Right lobe of liver (tissue), 6 donors: ENCODE measurements at places on chromosomes 3 and 15. TPM values are rescaled to one million over a fixed set of nuclear protein-coding genes. Genes with fewer than 3 reads are reported as not detected.

DNA sequence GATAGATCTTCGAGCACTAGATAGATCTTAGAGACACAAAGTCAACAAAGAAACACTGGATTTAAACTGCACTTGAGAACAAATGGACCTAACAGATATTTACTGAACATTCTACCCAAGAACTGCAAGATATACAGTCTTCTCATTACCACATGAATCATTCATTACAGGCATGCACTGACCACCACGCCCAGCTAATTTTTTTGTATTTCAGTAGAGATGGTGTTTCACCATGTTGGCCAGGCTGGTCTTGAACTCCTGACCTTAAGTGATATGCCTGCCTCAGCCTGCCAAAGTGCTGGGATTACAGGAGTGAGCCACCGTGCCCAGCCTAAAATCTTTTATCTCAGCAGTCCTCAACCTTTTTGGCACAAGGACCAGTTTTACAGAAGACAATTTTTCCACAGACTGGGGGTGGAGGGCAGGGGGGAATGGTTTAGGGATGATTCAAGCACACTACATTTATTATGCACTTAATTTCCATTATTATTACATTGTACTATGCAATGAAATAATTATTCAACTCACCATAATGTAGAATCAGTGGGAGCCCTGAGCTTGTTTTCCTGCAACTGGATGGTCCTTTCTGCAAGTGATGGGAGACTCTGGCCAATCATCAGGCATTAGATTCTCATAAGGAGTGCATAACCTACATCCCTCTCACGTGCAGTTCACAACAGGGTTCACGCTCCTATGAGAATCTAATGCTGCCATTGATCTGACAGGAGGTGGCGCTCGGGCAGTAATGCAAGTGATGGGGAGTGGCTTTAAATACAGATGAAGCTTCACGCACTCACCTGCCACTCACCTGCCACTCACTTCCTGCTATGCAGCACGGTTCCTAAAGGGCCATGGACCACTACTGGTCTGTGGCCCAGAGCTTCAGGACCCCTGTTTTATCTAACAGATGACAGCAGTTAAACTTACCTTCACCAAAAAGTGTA is 21.7 kb downstream of the CSNK1G1 start:
- no peak overlapping the region for H3K4me3 ChIP-seq
- H3K27me3 ChIP-seq, result no peaks in the 10 kb centered on the region
- no peaks in the 10 kb centered on the region for H3K4me1 ChIP-seq
- no peak for DNase-seq

DNA sequence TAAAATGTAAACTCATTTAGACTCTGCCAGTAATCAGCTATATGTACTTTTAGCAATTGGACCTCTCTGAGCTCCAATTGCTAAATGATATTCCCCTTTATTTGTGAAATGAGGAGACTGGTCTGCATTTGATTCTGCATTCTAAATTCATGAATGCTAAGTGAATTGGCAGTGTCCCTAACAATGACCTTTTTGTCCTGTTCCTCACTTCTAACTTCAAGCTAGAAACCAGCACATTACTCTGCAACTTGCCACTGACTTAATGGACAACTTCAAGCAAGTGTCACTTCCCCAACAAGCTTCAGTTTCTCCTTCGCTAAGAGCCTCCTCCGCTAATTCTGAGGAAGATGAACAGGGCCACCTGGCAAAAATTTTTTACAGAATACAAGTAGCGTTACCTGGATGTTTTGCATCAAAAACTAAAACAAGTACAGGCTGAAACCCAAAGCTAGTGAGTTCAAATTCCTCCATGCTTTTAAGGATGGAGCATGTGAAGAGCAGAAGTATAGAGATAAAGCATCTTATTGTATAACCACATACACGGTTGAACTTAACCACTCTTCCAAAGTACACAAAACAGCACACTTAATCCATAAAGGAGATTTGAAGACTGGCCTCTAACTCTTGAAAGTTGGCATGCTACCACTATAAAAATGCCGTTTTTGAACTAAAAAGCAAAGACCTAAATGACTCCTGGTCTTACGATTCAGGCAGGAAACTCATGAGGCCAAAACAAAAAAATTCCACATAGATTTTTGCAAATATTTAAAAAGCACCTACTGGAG is 207.6 kb downstream of the MAGI1 start:
- no peak for DNase-seq
- H3K4me3 ChIP-seq, result no peak overlapping the region
- H3K4me1 ChIP-seq, result no peaks in the 10 kb centered on the region
- H3K36me3 ChIP-seq, result no peaks in the 10 kb centered on the region

DNA sequence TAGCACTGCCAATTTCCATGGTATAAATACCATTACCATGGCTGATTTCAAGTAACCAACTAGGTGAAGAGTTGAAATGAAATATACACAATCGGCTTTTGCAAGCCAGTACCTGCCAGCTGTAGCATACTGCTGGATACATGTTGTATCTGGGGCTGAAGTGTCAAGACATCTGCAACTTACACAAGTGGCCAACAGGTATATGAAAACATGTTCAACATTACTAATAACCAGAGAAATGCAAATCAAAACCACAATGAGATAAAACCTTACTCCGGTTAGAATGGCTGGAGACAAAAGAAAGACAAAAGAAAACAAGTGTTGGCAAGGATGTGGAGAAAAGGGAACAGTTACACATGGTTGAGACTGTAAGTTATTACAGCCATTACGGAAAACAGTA is 11.6 kb downstream of the ATOSA start:
- no peaks in the 10 kb centered on the region for H3K27me3 ChIP-seq
- no peak overlapping the region for H3K27ac ChIP-seq
- no peak for DNase-seq
- no peak overlapping the region for H3K4me3 ChIP-seq
- peaks cover 43% of the 10 kb centered on the region for H3K36me3 ChIP-seq

DNA sequence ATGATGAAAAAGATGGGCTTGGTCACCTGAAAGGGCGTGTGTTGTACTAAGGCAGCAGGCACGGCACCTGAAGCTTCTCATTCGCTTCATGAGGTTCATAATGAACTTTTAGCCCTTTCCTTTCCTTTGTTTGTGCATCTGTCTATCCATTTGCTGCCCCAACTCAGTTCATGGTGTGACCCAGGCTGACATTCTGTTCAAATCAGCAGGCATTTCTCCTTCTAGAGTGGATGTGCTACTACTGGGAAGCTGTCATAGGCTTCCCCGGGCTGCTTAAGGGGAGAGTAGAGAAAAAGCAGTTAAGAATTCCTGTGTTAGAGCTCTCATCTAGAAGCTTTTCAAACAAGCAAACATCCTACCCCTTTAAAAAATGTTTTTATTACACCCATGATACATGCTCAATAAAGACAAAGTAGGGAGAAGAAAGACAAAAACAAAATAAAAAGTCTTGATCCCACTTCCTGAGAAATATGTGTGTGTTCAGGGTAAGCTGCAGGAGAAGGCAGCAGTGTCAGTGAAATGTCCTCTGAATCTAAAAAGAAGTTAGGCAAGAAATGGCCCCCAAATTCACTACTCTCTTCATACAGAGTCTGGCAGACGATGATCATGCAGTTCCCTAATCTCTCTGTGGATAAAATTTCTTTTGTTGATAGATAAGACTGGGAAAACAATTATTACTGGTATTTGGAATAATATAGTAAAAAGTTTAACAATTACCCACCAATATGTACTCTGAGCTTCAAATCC is 136.9 kb upstream of the PFN2 start:
- DNase-seq, result no peak
- no peaks in the 10 kb centered on the region for H3K27me3 ChIP-seq
- no peak overlapping the region for H3K4me3 ChIP-seq
- no peaks in the 10 kb centered on the region for H3K36me3 ChIP-seq
- no peaks in the 10 kb centered on the region for H3K4me1 ChIP-seq
- no peak overlapping the region for H3K27ac ChIP-seq

- no peaks in the 10 kb centered on the region for H3K4me1 ChIP-seq
- DNase-seq, result no peak
- no peaks in the 10 kb centered on the region for H3K27me3 ChIP-seq
- no peak overlapping the region for H3K27ac ChIP-seq
- H3K36me3 ChIP-seq, result no peaks in the 10 kb centered on the region
These were observed 26.9 kb downstream of the TRIM42 start for GRCh38 chr3:140704733-140705132.

DNA sequence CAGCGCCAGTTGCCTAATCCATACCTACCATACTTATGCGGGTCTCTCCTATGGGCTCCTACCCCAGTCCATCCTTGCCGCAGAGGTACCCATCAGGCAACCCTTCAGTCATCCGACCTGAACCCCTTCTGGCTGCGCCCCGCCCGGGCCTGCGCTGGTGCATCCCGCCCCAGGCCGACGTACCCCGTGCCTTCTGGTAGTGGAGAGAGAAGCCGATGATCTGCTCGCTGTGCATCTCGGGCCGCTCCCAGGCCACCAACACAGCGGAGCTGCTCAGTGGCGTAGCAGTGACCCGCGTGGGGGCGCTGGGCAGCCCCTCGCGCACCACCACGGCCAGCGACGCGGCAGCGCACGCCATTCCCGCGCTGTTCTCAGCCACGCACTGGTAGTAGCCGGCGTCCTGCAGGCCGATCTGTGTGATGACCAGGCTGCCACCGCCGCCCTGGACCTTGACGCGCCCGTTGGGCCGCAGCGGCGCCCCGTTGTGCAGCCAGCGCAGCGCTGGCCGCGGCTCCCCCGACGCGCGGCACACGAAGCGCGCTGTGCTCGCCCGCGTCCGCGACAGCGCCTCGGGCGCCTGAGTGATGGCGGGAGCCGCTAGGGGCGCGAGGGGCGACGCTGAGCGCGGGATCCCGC is 17.9 kb upstream of the IGDCC3 start:
- no peaks in the 10 kb centered on the region for H3K36me3 ChIP-seq
- H3K4me3 ChIP-seq, result no peak overlapping the region
- peak; percentile 37 for DNase-seq
- H3K27ac ChIP-seq, result no peak overlapping the region

DNA sequence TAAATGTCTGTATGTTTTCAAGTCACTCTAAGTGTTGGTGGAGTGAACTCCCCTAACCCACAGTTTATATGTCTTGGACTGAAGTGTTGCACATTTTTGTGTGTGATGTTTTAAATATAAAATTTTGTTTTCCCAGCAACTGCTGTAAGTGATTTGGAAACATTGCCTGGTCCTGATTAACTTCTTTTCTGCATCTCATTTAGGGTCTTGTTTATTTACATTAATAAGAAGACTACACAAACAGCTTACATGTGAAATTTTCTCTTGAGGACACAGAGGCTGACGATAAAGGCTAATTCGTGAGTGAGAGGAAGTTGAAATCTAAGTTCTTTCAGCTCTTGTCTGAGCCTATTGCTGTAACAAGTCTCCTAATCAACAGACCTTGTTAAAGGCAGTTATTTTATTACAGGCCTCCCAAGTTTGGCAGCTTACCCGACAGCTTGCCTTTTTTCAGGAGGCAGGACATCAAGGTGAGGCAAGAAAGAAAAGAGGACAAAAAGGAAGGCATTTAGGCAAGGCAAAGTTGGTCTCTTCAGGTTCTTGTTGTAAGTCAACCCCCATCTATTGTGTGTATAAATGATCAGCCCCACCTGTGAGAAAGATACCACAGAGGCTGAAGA is 177.7 kb upstream of the NR2E3 start:
- no peak overlapping the region for H3K27ac ChIP-seq
- no peak overlapping the region for H3K4me3 ChIP-seq
- DNase-seq, result no peak
- H3K27me3 ChIP-seq, result no peaks in the 10 kb centered on the region
- H3K36me3 ChIP-seq, result no peaks in the 10 kb centered on the region

DNA sequence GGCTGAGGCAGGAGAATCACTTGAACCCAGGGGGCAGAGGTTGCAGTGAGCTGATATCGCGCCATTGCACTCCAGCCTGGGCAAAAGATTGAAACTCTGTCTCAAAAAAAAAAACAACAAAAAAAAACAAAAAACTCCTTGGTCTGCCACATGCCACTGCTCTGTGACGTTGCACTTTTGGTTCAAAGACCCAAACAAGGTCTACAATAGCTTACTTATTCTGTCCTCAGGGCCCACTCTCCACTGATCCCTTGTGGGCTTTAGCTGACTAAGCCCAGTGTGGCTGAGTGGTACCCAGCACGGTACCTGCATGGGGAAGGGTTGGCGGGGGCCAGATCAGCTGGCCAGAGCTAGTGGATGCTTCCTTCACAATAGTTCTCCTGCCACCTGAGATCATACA is 1.8 kb downstream of the MON1A start:
- no peaks in the 10 kb centered on the region for H3K27me3 ChIP-seq
- H3K36me3 ChIP-seq, result no peaks in the 10 kb centered on the region
- H3K4me1 ChIP-seq, result peaks cover 4% of the 10 kb centered on the region
- no peak overlapping the region for H3K27ac ChIP-seq
- DNase-seq, result no peak

DNA sequence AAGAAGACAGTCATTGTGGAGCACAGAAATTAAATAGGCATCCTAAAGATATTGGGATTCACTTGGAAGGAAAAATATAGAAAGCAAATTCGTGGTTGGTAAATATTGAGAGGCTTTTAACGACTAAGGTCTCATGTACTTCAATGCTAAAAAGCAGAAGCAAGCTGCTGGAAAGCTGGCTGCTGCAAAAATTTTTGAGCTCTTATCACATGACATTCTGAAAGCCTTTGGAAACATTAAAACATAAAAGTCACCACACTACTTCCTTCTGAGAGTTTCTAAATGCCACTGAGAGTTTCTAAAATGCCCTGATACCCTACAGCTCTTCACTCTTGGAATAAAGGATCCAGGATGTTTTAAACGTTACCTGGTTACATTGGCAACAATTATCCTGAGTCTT is 39.0 kb upstream of the CBLB start:
- H3K27me3 ChIP-seq, result no peaks in the 10 kb centered on the region
- DNase-seq, result no peak
- H3K4me3 ChIP-seq, result no peak overlapping the region
- H3K36me3 ChIP-seq, result no peaks in the 10 kb centered on the region

DNA sequence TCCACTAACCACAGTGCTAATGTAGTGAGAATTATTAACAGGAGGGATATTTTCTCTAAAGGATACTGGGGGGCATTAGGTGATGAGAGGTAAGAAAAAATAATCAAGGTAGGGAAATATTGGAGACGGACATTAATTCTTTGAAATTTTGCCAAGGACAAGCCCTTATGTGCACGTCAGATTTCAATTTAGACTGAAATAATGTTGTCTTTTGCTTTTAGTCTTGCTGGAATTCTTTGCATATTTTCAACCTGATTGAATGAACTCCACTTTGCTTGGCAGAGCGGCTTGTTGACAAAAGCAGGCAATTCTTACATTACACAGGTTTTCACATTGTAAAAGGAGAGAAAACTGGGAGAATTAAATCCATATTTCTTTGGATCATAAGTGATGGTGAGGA is 25.0 kb upstream of the C3orf52 start:
- no peak overlapping the region for H3K4me3 ChIP-seq
- no peaks in the 10 kb centered on the region for H3K36me3 ChIP-seq
- H3K4me1 ChIP-seq, result no peaks in the 10 kb centered on the region
- DNase-seq, result no peak
- no peaks in the 10 kb centered on the region for H3K27me3 ChIP-seq
- H3K27ac ChIP-seq, result no peak overlapping the region

GRCh38 chr15:58038426-58039078 is 27.0 kb downstream of the ALDH1A2 start:
- H3K27ac ChIP-seq, result no peak overlapping the region
- no peaks in the 10 kb centered on the region for H3K27me3 ChIP-seq
- no peak overlapping the region for H3K4me3 ChIP-seq
- H3K4me1 ChIP-seq, result no peaks in the 10 kb centered on the region

- no peak for DNase-seq
- no peaks in the 10 kb centered on the region for H3K4me1 ChIP-seq
- no peak overlapping the region for H3K4me3 ChIP-seq
- no peaks in the 10 kb centered on the region for H3K36me3 ChIP-seq
- H3K27ac ChIP-seq, result no peak overlapping the region
These were observed 6.5 kb upstream of the CRYBG3 start for GRCh38 chr3:97815149-97815917.

- H3K4me3 ChIP-seq, result no peak overlapping the region
- H3K27me3 ChIP-seq, result no peaks in the 10 kb centered on the region
These were observed 529.1 kb upstream of the CCDC54 start for GRCh38 chr3:106848099-106848498.

Gene BFSP2
- total RNA-seq, result not detected

Gene EPHB3
- total RNA-seq, result 0.37 TPM

Gene SLC30A4
- 2.1 TPM for total RNA-seq
